ENCODE measurements at places on chromosomes 11 and 22.

- DNase-seq = no peak
These were observed 12.5 kb downstream of the SYNGR1 start for GRCh38 chr22:39362271-39362670.

GRCh38 chr11:114280696-114281095 lies 15.5 kb upstream of the NNMT start:
- peak; percentile 32 for DNase-seq

- DNase-seq = no peak
These were observed 8.0 kb downstream of the POLD4 start for GRCh38 chr11:67345247-67345919.

- no peak for DNase-seq
These were observed 6.7 kb downstream of the TOP3B start for GRCh38 chr22:21975854-21976345.

- no peak for DNase-seq
These were observed 590.3 kb upstream of the TENM4 start for GRCh38 chr11:80031014-80031600.

GRCh38 chr11:30938810-30939209 lies 352.7 kb upstream of the MPPED2 start:
- DNase-seq = no peak

GRCh38 chr22:29715705-29716104 lies 4.1 kb upstream of the CABP7 start:
- DNase-seq = no peak

DNA sequence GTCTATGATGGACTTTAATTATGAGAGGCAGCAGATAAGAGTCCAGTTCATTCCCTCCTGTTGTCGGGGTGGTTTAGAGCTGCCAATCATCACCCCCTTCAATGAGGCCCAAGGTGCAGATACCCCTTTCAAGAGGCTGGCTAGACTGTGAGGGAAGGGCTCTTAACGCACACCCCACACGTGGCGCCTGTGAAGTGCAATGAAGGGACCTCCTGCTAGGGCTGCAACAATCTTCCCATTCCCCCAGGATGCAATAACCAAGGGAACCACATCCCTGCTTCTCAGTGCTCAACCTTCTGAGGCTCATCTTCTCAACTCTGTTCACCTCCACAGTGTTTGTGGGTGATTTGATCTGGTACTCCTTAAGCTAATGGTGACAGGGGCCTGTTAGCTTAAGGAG lies 19.0 kb downstream of the TENM4 start:
- no peak for DNase-seq

- DNase-seq = peak; percentile 65
These were observed 1.3 kb upstream of the SLC3A2 start for GRCh38 chr11:62879235-62879978.

DNA sequence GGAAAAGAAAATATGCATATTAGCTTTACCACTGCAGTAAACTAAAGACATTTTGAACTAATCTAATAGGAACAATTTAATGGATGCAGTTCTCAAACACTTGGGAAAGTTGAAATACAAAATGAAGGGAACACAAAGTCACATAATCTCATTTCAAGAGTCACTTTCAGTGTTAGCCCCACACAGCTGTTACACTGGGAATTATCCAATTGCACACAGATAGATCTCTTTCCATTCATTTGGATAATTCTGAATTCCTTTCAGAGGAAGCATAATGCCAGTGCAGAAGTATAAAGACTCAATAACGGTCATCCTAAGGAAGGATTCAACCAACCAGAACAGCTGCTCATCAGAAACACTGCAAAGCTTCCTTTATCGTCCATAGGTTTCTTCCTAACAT lies 173.3 kb downstream of the GRIA4 start:
- DNase-seq = peak; percentile 83

DNA sequence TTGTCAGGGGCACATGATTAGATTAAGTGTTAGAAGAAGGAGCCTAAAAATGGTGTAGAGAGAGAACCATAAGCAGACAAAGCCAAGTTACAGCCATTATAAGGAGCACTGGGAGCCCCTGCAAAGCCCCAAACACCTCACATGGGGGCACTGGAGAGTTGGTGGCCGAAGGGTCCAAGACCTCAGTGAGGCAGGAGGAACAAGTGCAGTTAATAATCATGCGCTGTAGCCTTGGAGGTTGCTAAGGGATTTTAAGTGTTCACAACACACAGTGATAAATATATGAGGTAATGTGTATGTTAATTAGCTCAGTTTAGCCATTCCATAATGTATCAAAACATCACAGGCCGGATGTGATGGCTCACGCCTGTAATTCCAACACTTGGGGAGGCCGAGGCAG lies 54.4 kb upstream of the JAM3 start:
- DNase-seq = no peak

- no peak for DNase-seq
These were observed 70.8 kb downstream of the RNF169 start for GRCh38 chr11:74819400-74819799.

DNA sequence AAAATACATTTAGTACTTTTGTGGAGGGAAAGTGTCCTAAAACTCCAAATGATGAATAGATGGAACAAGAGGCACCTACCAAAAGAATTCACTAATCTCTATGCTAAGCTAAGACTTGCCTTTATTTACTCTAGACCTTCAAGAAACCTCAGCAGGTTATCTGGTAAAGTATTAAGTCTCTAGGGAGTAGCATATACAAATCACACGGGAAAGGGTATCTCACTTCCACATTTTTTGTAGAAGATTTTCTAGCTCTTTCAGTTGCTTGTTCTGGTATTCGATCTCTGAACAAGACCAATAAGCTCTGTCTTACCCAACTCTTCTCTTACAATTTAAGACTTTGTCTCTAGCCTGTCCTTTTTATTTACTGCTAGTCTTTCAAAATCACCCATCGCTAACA lies 18.1 kb upstream of the CADM1 start:
- no peak for DNase-seq

- DNase-seq = no peak
These were observed 36.0 kb upstream of the PACSIN2 start for GRCh38 chr22:43050995-43051394.

GRCh38 chr22:36471341-36471821 lies 10.1 kb downstream of the TXN2 start:
- DNase-seq = no peak

DNA sequence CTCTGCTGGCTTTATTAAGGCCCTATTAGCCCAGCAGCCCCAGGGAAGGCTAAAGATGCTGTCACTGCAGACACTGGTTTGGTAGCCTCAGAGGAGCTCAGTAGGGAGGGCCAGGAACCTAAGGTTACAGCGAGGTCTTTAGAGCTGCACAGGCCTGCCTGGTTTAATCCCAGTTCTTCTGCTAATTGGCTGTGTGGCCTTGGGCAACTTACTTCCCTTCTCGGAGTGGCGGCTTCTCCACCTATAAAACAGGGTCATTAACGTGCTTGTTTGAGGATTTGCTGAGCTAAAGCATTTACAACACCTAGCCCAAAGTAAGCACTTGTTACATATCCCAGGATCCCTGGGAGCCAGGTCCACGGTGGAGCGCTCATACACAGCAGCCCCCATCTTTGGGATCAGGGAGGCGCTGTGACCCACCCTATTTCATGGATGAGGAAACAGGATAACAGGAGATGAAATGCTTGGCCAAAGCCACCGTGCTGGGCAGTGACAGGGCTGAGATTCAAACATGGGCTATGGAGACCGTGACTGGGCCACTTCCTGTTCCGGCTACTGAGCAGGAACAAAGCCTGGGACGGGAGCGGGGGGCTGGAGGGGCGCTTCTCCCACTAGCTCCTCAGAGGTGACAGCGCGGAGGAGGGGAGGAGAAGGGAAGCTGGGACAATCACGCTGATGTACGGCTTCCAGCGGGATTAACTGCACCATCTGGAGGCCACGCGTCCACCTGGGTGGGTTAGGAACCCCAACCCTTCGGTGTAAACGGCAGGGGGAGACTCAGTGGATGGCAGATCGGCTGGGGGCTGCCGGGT lies 61.5 kb downstream of the IGLL1 start:
- DNase-seq = no peak

- peak; percentile 76 for DNase-seq
These were observed 5.8 kb downstream of the PIWIL3 start for GRCh38 chr22:24768537-24769374.

GRCh38 chr11:1055109-1055703 lies 18.7 kb upstream of the MUC6 start:
- DNase-seq = no peak

DNA sequence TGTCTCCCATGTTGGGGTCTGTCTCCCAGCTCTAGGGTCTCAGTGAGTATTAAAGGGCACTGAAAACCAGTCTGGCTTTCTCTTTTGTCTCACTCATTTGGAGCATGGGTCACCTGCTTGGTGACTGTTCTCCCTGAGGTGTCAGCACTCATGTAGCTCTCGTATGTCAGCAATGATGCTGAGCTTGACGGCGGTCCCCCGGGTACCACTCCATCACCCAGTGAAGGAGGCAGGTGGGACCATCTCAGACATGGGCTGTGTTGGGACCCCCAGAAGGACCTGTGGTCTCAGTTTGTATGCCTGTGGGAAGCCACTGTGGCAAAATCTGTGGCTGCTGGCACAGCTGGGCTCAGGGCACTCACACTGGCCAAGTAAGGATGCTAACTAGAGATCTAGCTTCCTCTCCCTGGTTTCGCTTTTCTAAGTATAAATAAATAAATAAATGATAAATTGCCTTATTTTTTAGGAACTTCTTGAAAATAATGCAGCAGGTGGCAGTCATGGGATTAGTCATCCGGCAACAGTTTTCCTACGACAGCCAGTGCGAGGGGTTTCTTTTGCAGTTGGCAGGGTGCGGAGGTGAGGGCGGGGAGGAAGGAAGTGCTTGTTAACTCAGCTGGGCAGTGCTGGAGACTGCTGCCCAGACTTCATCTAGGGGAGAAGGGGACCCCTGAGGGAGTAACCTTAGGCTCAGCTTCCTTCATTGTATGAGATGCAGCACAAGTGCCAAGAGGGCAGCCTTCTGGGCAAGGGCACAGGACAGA lies 48.8 kb downstream of the OSBP2 start:
- DNase-seq = no peak

DNA sequence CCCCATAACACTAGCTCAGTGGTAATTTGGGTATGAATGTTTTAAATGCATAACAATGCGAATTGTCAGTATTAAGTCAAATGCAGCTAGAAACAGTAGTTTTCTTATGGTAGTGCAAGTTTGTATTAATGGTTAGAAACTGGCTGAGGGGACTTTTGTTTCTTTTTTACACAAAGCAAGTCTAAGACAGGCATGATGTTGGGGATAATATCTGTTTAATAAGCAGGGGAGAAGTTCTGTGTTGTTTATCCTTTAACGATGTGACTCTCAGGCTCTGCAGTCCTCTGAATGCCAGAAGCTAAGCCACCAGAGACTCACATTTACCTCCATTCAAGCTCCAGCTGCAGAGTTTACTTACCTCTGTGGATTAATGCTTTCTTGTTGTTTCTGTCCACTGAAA lies 67.8 kb downstream of the SYT9 start:
- no peak for DNase-seq

- peak; percentile 23 for DNase-seq
These were observed 768 bp downstream of the LDHA start for GRCh38 chr11:18394928-18395734.

GRCh38 chr11:12090061-12090591 lies 20.3 kb upstream of the MICAL2 start:
- DNase-seq = peak; percentile 47

GRCh38 chr11:76797341-76798201 lies 14.4 kb downstream of the TSKU start:
- DNase-seq = no peak

DNA sequence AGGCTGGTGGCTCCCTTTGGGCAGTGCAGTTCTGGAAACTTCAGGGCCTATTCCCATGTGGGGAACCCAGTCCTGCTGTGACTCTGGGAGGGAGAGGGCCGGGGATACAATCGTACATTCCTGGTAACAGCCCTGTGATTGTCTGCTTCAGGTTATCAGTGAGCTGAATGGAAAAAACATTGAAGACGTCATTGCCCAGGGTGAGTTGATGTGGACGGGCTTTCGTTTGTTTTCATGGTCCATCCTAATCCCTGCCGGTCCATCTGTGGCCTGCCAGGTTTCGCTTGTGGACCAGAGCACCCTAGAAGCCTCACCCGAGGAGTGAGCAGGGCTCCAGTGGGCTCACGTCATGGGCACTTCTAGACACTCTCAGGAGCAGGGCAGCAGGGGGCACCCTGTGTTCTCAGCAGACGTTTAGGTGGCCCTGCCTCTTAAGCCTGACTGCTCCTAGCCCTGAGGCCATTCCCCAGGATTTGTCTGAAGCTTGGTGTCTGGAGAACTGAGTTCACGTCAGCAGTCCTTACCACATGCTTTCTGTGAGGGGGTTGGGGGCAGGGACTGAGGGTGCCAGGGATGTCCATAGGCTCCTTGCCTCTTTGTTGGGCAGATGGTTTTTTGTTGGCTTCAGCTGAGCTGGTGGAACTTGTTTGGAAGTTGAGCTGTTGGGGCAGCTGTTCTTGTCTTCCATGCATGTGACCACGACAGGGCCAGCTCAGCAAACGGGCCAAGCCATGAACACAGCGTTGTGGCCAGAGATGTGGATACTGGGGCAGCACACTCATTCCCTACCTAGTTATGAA lies 1.9 kb downstream of the RPLP2 start:
- no peak for DNase-seq

DNA sequence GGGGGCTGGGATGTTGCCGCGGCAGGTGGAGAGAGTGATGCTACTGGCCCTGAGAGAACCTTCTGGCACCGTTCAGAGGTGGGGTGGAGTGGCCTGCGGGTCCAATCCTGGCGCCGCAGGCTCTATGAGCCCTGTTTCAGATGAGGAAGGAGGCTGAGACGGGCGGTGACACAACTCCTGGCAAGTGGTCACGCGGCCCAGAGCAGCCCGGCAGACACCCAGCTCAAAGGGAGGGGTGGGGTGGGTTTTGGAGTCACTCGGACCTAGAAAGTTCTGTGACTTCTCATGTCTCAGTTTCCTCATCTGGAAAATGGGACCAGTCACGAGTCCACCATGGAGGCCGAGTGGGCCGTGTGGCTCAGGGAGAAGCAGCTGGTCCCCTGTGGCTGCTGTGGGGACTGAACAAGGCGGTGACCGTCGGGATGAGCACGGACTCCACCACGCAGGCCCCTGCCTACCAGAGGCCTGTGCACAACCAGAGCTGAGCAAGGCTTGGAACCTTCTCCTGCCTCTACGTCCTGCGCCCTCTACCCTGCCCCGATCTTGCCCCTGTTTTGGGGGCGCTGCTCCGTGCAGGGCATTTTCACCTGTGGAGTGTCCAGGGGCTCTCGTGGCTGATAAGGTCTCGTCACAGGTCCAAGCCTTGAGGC lies 3.7 kb downstream of the TSPO start:
- no peak for DNase-seq

DNA sequence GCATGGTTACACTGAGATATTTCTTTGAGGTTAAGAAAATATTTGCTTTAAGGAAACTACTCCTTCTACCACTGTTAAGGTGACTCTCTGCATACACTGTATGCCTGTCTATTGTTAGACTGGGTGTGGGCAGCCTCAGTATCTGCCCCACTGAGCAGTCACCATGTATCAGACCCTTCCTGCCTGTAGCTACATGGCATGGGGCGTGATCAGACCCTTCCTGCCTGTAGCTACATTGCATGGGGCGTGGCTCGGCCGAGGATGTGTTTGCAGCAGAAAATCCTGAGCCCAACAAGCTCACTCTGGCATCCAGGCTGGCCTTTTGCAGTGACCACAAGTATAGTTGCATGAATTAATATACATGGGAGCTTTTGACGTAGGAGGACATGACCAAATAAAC lies 669.4 kb downstream of the OPCML start:
- DNase-seq = no peak

- DNase-seq = no peak
These were observed 102.8 kb downstream of the CWF19L2 start for GRCh38 chr11:107354780-107355179.

GRCh38 chr11:94459576-94459975 lies 34.1 kb downstream of the MRE11 start:
- DNase-seq = no peak
